ENCODE measurements at places on chromosomes 1 and 21.

- no peak for DNase-seq
Measured at GRCh38 chr1:230278871-230279582, 147.1 kb downstream of the PGBD5 start.

DNA sequence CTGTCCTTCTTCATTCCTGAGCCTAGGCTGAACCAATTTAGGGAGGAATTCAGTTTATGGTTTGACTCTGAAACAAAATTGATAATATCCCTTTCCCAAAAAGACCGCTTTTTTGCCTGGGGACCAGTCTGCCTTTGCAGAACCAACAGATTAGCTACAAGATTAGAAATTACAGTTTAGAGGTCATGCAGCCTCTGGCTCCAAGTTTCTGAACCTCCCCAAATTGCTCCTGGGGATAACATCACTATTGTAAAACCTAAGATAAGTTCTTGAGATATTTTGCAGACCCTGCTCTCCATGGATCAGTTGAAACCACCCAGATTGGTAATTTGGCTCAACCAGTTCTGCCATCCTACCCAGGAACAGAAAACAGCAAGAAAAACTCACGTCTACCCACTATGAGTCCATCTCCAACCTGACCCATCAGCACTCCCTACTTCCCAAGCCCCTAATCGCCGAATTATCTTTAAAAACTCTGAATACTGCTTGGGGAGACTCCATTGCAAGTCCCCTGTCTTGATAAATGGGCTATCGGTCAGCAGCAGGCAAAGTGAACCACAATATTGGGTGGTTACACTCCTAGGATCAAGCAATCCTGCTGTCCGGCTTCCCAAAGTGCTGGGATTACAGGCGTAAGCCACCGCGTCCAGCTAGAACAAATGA is 605 bp upstream of the RABGGTB start:
- no peak for DNase-seq

DNA sequence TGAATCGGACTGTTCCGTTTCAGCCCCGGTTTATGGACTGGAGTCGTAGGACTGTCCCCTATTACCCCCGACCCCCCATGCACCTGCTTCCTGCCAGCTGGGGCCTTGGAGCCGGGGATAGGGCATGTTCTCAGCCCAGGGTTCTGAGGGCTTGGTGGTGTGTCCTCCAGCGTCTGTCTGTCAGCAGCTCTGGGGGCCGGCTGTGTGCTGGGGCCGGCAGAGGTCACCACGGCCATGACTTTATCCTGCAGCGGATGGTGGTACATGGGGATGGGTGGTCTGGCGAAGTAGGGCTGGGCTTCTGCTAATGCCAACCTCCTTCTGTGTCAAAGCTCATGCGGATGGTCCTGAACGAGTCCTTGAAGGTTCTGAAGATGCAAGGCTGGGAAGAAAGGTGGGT is 5.5 kb downstream of the RRP1 start:
- DNase-seq, result no peak

DNA sequence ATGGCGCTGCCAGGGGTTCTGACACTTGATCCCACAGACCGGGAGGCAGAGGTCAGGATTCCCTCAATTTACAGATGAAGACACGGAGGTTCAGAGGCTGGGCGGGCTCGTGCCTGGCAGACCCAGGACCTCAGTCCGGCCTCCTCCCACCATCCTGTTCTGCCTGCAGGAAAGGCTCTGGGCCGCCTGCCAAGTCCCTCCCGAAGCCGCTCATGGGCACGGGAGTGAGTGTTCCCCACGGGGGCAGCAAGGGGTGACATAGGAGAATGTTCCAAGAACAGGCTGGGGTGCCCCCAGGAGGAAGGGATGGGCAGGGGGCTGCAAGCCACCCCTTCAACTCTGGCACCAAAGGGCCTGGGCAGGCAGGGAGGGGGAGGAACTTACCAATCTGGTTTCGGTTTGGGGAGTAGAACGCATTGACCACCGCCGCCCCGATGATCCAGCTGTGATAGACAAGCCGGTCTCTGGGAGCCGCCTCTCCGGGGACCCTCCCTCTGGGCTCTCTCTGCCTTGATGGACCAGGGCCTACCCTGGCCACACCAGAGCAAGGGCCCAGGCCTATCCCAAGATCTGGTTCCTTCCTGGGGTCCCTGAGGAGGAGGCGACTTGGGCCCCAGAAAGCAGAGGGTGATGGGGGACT is 7.5 kb downstream of the PRXL2B start:
- DNase-seq, result no peak

DNA sequence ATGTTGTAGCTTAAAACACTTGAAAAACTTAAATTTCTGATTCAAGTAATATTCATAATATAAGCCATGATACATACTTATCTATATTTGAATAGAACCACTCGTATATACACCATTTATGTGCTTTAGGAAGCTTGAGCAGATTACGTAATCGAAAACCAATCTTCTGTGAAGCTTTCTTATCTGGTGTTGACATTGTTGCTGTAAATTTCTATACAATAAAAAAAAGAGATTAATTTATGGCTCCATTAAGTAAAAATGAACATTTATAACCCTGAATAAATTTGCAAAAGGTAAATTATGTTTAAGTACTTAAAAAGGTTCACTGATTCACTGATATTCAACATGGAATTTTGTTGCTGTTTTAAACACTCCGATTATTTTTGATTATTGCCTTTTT is 21.4 kb downstream of the LIN9 start:
- DNase-seq, result no peak

- DNase-seq, result no peak
Measured at GRCh38 chr1:74504125-74504932, 8.1 kb downstream of the LRRC53 start.

DNA sequence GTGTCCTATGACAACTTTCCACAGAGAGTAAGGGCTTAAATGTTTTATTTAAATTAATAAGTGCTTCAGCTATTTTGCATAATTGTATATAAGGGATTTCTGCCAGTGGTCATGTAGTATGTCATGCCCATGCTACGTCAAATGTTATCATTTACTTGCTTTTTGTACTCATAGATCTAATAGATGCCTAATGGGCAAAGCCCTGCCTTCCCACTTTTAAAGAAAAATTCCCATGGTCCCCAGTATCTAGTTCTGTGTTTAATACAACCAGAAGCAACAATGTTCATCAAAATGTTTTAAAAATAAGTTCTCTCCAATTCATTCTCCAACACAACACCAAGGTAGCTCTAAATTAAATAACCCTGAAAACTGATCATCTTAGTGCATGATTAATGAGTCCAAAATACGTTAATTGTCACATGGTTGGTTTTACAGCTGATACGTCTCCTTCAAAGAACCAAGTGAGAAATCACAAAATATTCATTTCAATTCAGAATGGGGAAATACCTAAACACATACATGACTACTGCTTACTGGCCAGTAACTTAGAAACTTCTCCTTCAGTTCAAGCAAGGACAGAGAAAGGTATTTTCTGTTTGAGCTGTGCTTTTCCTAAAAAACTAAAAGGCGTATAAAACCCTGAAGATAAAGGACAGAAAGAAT is 49.1 kb upstream of the SDC3 start:
- DNase-seq, result no peak

DNA sequence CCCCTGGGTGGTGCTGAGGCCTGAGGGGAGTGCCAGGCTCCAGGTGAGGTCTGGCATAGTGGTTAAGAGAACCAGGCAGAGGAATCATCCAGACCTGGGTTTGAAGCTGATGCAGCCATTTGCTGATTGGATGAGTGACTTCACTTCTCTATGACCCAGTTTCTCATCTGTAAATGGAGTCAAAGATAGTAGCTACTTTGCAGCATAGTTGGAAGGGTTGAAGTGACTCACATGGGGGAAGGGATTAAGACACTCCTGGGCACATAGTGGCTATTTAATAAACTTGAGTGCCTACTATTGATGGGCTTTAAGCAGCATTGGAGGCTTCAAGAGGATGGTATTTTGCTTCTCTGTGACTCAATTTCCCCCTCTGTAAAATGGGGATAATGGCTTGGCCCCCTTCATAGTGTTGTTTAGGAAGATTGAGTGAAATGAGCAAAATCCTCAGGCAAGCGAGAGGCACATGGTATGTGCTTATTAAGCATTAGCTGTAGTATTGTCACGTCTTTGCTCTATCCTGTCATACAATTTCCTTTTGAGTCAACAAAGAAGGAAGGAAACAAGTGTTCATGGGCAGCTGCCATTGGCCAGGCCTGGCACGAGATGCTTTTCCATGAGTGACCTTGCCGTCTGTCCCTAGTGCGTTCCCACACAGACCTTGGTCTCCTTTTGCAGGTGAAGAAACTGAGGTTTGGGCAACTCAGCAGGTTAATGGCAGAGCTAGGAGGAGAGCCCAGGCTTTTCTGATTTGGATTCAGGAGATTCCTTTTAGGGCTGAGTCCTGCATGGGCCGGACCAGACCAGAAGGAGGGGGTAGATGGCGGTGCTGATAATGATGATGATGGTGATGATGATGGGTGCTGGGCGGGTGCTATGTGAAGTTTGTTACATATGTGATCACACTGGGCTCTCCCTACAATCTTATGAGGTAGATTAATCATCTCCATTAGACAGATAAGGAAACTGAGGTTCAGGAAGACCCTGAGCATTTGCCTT is 131.1 kb upstream of the WNT4 start:
- no peak for DNase-seq

DNA sequence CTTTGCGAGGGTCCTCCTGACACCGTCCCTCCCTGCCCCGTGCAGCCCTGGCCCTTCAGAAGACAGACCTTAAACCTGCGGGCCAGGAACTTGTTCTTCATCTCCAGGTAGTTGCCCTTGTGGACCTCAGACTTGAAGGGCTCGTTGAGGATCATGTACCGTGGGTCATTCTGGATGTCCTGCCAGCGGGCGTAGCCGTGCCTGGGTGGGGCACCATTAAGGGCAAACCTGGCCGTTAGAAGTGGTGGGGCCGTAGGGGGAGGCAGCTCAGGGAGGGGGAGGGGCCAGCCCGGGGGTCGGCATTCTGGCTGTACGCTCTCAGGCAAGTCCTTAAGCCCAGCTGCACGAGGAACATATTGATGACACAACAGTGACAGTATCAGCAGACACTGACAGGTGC is 64.6 kb downstream of the KCNAB2 start:
- no peak for DNase-seq

Data from stimulated activated CD8-positive, alpha-beta memory T cell treated with anti-CD3 and anti-CD28 coated beads, Interleukin-7, amount 100 ng/mL, for 48 hours (primary cell).